Right cardiac atrium (tissue), 5 donors: ENCODE measurements at places on chromosomes 3 and 15. TPM values are rescaled to one million over a fixed set of nuclear protein-coding genes. Genes with fewer than 3 reads are reported as not detected.

The PLA2G4D gene
- polyA plus RNA-seq: not detected

The STRIT1 gene
- polyA plus RNA-seq: 0.14 TPM

The SLC12A1 gene
- polyA plus RNA-seq: not detected

The MYH15 gene
- 0.29 TPM for polyA plus RNA-seq

The COL6A5 gene
- polyA plus RNA-seq: not detected

The IL16 gene
- polyA plus RNA-seq: 4.7 TPM

The NAALADL2 gene
- 1.3 TPM for polyA plus RNA-seq

The PLSCR5 gene
- polyA plus RNA-seq: not detected

The CFAP100 gene
- not detected for polyA plus RNA-seq

- DNase-seq: no peak
Observed at GRCh38 chr3:113275258-113275556, 63.9 kb downstream of the BOC start.

- DNase-seq: no peak
Observed at GRCh38 chr3:17905996-17906395, 163.6 kb upstream of the TBC1D5 start.

GRCh38 chr3:12967606-12968351 lies 105.5 kb downstream of the IQSEC1 start:
- DNase-seq: peak; percentile 97

DNA sequence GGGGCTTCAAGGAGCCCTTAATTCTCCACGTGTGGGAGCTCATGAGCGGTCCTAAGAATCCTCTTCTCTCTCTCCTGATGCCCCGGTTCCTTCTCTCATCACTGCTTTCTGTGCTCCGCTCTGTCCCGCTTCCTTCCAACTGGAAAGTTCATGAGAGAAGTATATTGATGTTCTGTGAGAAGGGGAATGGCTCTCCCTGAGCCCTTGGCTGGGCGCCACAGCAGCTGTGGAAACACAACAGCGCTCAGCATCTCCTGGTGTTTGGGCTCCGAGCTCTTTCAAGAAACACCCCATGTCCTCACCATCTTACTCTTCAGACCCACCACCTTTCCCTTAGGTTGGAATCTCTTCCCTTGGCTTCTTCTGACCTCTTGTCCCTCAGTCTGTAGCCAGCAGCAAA lies 161.7 kb downstream of the VGLL4 start:
- DNase-seq: peak; percentile 90

DNA sequence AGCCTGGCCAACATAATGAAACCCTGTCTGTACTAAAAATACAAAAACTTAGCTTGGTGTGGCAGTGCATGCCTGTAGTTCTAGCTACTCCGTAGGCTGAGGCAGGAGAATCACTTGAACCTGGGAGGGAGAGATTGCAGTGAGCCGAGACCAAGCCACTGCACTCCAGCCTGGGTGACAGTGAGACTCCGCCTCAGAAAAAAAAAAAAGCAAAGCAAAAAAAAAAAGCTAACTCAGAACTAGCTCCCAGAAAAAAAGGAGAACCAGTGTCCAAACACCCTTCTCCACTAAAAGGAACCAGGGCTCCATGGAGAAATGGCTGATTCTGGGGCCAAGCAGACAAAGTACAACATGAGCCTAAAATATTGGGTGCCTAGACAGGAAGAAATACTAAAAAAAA lies 16.7 kb upstream of the CRTC3 start:
- no peak for DNase-seq

DNA sequence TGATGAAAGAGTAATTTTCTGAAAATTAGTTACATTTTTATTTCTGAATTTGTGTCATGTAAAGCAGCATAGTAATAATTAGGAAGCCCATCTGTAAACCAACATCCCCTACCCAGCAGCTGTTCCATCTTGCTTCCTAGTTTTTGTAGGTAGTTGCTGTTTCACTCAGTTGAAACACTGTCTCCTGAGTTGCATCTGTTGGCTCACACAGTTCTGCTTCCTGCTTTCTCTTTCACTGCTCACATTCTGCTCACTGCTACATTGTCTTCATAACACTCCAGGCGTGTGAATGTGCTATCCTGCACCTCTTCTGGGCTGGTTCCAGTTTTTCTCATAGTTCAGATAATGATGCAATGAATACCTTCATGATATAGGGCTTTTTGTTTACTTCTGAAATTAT lies 123.4 kb downstream of the EPHB1 start:
- no peak for DNase-seq

DNA sequence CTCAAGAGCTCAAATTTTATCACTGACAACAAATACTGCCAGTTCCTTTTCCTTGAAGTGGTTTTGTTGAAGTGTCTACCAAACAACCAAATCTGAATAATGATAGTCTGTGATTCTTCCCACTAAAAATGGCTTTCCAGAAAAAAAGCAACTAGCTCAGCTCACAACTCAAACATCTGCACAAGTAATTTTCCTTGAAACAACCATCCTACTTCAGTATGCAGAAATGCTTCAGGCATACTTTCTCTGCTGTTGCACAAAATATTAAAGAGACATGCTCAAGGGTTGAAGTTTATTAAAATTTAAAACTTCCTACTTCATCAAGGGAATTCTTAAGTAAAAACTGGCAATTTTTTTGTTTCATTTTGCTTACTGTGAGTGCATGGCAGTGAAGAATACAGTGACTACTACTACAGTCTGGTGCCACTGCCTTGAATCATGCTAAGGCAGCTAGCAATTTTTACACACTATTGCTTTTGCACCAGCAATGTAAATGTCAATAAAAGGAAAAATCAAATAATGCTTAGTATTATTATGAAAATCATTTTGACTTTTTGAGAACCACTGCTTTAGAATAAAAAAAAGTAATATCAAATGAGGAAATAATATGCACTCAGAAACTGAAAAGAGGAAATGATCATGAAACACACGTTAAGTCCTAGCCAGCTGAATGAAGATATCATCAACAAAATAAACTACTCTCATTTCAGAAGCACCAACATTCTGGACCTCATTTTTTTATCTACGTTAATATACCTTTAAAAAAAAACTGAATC lies 33.6 kb downstream of the VPS13C start:
- no peak for DNase-seq

DNA sequence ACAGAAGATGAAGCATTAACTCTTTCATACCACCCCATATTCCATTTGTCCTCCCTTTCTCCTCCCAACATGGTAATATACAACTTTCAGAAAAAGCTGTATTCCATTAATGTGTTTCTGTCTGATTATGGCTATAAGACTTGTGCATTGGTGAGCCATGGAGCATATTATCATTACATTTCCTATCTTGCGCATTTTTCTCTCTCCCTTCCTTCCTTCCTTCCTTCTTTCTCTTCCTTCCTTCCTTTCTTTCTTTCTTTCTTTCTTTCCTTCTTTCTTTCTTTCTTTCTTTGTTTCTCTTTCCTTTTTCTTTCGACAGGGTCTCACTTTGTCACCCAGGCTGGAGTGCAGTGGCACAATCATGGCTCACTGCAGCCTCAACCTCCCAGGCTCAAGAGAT lies 25.5 kb upstream of the PDE8A start:
- DNase-seq: no peak

GRCh38 chr3:39267631-39268548 lies 11.9 kb downstream of the CX3CR1 start:
- DNase-seq: no peak

DNA sequence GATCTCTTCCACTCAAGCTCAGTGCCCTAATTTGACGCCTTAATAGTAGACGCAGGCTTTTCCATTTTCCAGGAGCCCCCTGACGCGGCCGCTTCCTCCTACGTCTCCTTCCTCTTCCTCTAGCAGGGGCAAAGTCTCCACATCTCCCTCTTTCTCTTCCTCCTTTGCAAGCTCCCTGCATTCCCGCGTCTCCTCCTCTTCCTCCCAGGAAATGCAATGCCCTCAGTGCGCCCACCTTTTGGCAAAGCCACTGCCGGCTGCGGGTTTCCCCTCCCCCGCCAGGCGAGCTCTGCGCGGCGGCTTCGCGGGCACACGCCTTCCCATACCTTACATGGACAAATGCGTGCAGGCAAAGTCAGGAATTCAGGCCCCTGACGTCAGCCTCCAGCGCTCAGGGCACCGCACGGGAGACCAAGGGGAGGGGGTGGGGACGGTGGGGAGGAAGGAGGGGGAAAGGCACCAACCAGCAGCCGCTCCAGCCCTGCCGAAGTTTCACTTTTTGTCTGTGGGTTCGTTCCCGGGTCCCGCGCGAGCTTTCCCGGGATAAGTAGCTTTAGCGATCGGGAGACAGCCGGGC lies 432 bp upstream of the LPP start:
- DNase-seq: peak; percentile 89

GRCh38 chr3:29026959-29027358 lies 253.9 kb upstream of the RBMS3 start:
- no peak for DNase-seq

DNA sequence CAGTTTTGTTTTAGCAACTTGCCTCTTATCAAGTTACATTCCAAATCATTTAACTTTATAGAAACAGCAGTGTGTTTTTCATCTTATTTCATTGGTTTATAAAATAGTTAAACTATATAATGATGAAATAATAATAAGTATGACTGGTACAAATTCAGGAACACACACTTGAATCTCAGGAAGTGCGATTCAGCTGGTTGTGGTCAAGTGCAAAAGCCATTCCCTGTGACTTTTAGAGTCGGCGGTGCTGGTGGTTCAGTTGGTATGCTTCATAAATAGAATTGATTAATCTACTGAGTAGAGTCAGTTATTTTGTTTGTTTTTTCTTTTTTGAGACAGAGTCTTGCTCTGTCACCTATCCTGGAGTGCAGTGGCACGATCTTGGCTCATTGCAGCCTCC lies 22.7 kb downstream of the SACM1L start:
- DNase-seq: no peak

DNA sequence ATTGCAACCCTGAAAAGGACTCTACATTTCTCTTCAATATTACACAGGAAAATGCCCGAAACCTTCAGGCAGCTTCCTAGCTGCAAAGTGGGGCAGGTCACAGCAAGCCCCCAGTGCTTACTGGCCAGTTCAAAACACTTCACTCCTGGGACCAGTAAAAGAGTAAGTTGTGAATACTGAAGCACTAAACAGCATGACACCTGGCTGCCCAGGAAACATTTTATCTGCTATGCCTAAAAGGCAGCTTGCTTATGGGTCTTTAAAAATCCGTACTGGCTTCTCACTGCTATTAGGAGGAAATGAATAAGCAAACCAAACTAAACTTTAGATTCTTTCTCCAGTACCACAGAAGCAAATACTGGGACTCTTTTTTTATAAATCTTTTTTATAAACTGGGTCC lies 457.9 kb upstream of the ALCAM start:
- no peak for DNase-seq

- DNase-seq: no peak
Observed at GRCh38 chr3:176690083-176690869, 507.0 kb downstream of the TBL1XR1 start.

DNA sequence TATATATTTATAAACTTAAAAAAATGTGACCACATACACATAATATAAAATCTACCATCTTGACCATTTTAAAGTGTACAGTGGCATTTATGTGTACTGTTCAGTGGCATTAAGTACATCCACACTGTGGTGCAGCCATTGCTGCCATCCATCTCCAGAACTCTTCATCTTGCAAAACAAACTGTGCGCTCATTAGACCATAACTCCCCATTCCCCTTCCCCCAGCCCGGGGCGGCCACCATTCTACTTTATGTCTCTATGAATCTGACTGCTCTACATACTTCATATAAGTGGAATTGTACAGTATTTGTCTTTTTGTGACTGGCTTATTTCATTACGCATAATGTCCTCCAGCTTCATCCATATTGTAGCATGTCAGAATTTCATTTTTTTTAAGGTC lies 47.8 kb downstream of the CTXND1 start:
- DNase-seq: no peak

DNA sequence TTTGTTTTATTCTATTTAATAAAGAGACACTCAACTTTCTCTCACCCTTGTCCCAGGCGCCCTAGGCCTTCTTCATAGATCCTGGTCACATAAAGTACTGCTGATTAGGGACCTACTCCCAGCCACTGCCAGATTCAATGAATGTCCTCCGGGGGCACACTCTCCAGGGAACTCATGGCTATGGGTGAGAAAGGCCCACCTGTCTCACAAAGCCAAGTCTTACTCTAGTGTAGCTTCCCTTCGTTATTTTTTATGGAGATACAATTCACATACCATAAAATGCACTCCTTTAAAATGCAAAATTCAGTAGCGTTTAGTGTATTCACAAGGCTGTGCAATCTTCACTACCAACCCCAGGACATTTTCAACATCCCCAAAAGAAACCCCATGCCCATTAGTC lies 87.8 kb downstream of the ADCY5 start:
- no peak for DNase-seq

- no peak for DNase-seq
Observed at GRCh38 chr3:58023531-58023930, 15.3 kb downstream of the FLNB start.

GRCh38 chr3:175338775-175339535 lies 479.8 kb downstream of the NAALADL2 start:
- DNase-seq: peak; percentile 37

- no peak for DNase-seq
Observed at GRCh38 chr3:116759316-116759715, 49.7 kb downstream of the TUSC7 start.

- DNase-seq: no peak
Observed at GRCh38 chr3:104717828-104718196, 648.9 kb upstream of the ALCAM start.

DNA sequence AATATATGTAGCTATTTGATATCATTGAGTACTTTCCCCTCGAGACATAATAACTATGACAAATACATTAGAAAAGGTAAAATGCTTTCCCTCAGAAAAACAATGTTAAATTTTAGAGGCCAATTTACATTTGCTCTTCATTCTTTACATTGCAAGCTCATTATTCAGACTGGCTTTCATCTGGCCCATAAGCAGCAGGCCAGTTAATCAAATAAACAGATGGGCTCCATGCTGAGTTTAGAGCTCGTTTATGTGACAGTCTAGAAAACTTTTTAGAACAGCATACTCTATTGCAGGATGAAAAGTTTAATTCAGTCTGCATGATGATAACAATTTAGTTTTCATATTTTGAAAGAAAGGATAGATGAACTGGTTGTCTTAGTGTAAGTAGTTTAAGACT lies 150.6 kb downstream of the DUT start:
- no peak for DNase-seq

- no peak for DNase-seq
Observed at GRCh38 chr3:79765911-79766310, 1.9 kb downstream of the ROBO1 start.

- DNase-seq: no peak
Observed at GRCh38 chr3:166422556-166422955, 585.3 kb upstream of the BCHE start.

DNA sequence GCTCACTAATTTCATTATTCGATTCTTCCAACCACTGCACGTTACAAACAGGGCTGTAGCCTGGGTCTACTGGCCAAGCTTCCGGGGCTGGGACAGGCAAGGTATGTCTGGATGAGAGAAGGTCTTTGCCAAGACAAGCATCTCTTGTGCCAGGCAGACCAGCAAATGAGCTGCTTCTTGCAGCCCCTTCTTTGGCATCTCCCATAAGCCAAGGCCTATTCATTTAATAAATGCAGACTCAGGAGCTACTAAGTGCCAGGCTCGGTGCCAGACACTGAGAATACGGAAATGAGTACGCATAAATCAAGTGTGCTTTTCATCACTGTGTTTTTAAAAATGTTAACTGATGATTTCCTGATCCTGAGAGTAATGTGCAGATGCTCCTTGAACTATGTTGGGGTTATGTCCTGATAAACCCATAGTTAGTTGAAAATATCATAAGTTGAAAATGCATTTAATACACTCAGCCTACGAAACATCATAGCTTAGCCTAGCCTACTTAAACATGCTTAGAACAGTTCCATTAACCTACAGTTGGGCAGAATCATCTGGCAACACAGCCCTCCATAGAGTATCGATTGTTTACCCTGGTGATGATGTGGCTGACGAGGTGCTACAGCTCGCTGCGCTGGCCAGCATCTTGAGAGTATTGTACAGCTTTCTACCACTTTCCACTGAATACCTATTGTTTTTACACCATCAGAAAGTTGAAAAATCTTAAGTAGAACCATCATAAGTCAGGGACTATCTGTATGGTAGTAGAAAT lies 135.0 kb upstream of the CTDSPL start:
- DNase-seq: peak; percentile 42
